T-helper 9 cell (primary cell): ENCODE measurements at places on chromosomes 4 and X.
A peak's percentile ranks its signal among the peaks of the same experiment; 100 is the strongest.

- DNase-seq: no peak
Observed at GRCh38 chr4:111475001-111475400, 670.3 kb upstream of the FAM241A start.

- DNase-seq: no peak
Observed at GRCh38 chrX:16993791-16994318, 47.4 kb downstream of the REPS2 start.

DNA sequence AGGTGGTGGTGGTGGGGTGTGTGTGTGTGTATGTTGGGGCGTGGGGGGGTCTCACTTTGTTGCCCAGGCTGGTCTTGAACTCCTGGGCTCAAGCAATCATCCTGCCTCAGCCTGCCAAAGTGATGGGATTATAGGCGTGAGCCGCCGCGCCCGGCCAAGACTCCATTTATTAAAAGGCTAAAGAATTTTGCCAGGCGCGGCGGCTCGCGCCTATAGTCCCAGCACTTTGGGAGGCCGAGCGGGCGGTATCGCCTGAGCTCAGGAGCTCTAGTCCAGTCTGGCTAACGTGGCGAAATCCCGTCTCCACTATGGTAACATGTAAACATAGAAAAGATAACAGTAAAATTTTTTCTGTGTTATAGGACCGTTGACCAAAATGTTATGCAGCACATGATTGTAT lies 3.7 kb upstream of the UBA1 start:
- no peak for DNase-seq

GRCh38 chrX:100447655-100448397 lies 37.8 kb upstream of the PCDH19 start:
- peak; percentile 5 for DNase-seq

DNA sequence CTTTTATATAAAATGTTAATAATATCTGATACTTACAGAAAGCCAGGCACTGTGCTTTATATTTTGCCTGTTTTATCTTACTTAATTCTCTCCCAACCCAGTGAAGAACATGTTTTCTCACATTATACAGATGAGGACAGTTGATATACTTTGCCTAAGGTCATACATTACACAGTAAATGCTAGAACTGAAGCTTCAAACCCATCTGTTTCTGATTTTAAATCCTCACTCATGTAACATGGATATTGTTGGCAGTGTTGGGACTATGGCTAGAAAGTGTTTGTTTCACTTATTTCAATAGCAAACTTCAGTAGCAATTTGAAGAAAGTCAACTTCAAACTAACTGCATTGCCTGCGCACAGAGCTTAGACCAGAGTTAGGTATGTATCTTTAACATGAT lies 57.4 kb downstream of the RAPGEF2 start:
- DNase-seq: no peak

- no peak for DNase-seq
Observed at GRCh38 chr4:108611365-108611764, 9.0 kb upstream of the RPL34 start.
